Brain microvascular endothelial cell (primary cell): ENCODE measurements at places on chromosomes 3 and 15.

DNA sequence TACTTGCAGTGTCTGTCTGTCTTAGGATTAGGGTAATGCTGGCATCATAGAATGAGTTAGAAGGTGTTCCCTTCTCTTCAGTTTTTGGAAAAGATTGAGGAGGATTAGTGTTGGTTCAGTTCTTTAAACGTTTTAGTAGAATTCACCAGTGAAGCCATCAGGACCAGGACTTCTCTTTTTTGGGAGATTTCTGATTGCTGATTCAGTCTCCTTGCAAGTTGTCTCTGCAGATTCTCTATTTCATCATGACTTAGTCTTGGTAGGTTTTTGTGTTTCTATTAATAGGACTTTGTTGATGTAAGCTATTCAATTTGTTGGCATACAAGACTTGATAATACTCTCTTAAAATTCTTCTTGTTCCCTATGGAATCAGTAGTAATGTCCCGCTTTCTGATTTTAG is 48.9 kb downstream of the STT3B start:
- no peak for DNase-seq

DNA sequence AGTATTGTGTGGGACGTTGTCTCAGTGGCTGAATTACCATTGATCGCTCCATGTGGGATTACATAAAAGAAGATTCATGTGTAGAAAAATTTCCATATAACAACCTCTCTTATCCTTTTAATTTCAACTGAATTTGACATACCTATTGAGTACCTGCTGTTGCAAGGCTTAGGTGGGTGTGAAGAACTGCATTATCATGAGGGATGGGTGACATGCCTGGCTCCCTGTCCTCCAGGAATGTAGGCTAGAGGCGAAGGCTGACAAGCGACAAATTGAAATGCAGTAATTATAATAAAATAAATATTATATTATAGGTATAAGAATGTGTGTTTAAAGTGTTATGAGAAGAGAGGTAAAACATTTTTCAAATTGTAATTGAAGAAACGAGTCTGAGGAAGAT is 52.7 kb upstream of the SPESP1 start:
- no peak for DNase-seq

DNA sequence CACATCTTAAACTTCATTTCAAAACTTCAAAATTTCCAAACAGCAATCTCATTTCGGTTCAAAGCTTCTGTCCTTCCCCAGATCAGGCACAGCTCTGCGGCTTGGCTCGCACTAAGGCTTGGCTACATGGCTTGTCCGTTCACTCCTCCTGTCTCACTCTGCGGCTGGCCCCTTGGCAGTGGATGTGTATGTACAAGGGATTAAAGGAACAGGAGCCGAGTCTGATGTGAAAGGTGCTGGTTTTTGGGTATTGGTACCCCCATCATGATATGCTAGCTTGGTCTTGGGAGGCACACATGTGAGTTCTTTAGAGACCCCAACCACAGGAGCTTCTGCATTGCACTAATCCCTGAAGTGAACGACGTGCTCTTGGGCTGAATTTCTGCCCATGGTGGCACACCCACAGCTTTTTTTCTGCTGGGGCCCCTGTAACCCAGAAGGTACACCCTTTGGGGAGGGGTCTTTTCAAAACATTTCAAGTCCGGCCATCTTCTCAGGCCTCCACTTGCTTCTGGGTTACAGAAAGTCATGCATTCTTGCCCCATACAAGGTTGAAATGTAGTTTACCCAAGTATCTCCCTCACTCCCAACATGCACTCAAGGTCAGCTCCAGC is 12.6 kb downstream of the TM6SF1 start:
- no peak for DNase-seq

- no peak for DNase-seq
These were observed 219.0 kb downstream of the ITPR1 start for GRCh38 chr3:4712109-4712508.

DNA sequence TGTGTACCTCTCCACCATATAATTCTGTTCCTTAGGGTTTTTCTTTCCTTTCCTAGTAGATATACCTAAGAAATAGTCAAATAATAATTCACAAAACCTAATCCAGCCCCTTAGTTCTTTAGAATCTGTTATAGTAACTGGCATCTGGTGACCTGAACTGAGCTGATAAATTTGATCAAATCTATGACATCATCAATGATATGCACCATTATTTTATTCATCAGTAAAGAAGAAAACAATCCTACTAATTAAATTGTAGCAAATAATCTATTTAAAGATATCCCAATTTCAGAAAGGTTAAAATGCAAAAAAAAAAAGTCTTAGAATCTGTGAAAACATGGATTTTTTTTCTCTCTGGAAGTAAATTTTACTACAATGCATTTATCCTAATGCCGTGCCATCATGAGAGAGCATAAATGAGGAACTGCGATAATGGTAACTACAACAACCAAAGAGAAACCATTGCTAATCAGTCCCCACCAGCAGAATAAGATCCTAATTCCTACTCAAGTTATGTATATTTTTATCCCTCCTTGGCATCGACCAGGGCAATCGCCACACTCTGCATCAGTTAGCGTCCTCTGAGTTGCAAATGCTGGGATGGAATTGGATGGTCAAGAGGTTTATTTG is 6.6 kb upstream of the MNS1 start:
- DNase-seq = no peak

GRCh38 chr15:99987119-99987506 is 253.9 kb upstream of the LYSMD4 start:
- no peak for DNase-seq

DNA sequence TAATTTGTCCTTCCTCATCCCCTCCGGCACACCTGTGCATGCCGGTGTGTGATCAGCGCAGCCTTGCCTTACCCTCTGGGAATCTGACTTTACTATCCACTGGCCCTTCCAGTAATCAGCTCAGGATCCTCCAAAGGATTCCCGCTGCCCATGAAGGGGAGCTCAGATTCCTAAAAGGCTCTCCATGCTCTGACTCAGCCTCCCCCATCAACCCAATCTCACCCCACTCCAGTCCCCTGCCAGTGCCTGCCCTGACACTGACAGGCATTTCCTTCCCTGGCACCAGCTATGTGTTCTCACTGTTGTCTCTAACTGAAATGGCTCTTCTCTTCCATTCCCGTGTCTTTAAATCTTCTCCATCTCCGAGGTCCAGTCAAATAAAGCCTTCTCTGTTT is 7.3 kb upstream of the BCL2A1 start:
- no peak for DNase-seq

- no peak for DNase-seq
These were observed 16.0 kb downstream of the MED12L start for GRCh38 chr3:151101270-151101969.

DNA sequence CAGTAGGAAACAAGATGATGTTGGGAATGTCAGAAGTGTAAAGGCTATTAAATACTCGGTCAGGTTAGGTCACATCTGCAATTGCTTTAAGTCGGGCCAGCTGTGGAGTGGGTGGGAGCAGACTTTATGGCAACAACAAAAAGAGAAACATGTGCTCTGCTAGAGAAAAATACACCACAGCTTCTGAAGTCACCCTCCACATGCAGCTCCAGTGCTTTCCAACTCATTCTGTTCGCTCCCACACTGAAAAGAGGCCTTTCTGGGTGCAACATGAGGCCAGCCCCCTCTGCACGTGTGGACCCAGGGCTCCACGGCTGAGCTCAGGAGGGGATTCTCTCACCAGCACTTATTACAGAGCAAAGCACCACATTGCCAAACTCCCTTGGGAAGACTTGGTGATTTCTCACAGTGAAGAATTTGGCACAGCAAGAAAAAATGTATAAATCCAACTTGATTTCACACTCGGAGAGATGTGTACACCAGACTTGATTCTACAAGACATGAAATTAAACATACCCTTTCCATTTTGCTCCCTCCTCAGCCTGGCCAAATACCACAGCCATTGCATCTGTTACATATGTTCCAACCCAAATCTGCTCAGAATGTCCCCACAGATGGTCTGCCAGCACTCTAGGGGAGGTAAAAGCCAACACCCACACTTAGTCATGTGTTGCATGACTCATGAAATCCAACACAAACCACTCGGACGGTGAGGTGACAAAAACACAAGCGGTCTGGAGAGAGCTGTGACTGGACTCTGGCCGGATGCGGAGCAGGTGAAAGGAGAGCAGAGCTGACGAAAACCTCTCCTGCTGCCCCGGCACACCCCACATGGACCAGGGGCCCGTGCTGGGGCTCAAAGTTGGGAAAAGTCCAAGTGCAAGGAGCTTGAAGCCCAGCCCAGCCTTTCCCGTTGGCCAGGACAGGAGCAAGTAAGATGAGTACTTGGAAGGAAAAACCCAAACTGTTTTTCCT is 74.6 kb downstream of the ITGB5 start:
- DNase-seq = peak; percentile 93
